SJSA1 (cell line): ENCODE measurements at places on chromosomes 6 and 20.
A peak's percentile ranks its signal among the peaks of the same experiment; 100 is the strongest.

- no peak for DNase-seq
Measured at GRCh38 chr6:36197739-36198221, 1.2 kb downstream of the BRPF3 start.

GRCh38 chr6:166006900-166007301, 160.8 kb downstream of the TBXT start:
- DNase-seq, result no peak

DNA sequence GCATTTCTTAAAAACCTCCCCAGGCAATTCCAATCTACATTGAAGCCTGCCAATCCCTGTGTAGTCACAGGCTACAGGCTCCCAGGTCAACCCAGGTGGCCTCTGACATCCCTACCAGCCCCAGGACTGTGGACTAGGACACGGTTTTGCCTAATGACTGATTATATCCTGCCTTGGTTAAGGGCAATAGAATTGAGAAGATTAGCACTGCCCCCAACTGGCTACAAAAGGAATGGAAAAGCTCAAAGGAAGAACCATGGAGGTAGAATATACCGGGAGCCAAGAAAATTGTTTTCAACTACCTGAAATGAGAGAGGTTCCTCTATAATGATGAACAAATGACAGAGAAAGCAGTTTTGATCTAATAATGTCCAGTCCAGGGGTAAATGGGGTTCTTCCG, 421.1 kb upstream of the AGPAT4 start:
- DNase-seq, result no peak

- DNase-seq, result peak; percentile 44
Measured at GRCh38 chr6:169420912-169421543, 167.4 kb upstream of the THBS2 start.

GRCh38 chr20:21395666-21396598, 1.4 kb downstream of the NKX2-4 start:
- peak; percentile 45 for DNase-seq
